ENCODE measurements at places on chromosomes 13 and 19. TPM values are rescaled to one million over a fixed set of nuclear protein-coding genes. Genes with fewer than 3 reads are reported as not detected.

The ZNF43 gene
- 59.8 TPM for total RNA-seq

The DZIP1 gene
- 24.2 TPM for total RNA-seq

The ZNF626 gene
- total RNA-seq: 45.7 TPM

The RPL18A gene
- 1,233 TPM for total RNA-seq

The RASIP1 gene
- total RNA-seq: 14.8 TPM

The ZNF223 gene
- total RNA-seq: 8.2 TPM

The CEACAM7 gene
- total RNA-seq: 0.24 TPM

The NCAN gene
- total RNA-seq: 8.0 TPM

The APOC4 gene
- total RNA-seq: not detected

The CNN1 gene
- 17.0 TPM for total RNA-seq

The ZNF90 gene
- 101 TPM for total RNA-seq

The CDC42EP5 gene
- 0.35 TPM for total RNA-seq

The ZNF134 gene
- 55.7 TPM for total RNA-seq

The PINLYP gene
- total RNA-seq: 4.3 TPM

The ZFR2 gene
- total RNA-seq: 15.8 TPM

The ANKLE1 gene
- total RNA-seq: 20.2 TPM

The DENND1C gene
- 2.8 TPM for total RNA-seq

The TYK2 gene
- total RNA-seq: 29.1 TPM

The CGB2 gene
- not detected for total RNA-seq

The CD177 gene
- total RNA-seq: 2.9 TPM

All from GM23338 (cell line).